Activated CD4-positive, alpha-beta T cell treated with anti-CD3 and anti-CD28 coated beads for 36 hours (primary cell): ENCODE measurements at places on chromosomes 13 and 19. TPM values are rescaled to one million over a fixed set of nuclear protein-coding genes. Genes with fewer than 3 reads are reported as not detected.

DNA sequence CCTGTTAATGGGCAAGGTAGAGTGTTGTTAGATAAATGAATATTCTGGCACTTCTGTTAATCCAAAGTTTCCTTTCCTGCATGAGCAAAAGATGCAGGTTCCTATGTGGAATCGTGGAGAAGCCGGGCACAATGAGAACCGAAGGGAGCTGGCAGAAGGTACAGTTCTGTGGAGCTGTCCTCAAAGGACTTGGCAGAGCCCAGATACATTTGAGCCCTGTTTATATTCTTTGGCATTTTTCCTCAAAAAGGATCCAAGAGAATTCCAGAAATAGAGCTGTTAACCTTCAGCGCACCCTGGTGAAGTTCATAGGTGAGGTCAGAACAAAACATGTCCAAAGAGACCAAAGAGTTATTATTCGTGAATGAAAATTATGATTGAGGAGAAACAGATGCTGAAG lies 4.0 kb upstream of the DLEU7 start:
- peaks cover 3% of the 10 kb centered on the region for H3K36me3 ChIP-seq
- no peak overlapping the region for H3K27ac ChIP-seq
- H3K4me3 ChIP-seq: no peak overlapping the region
- H3K27me3 ChIP-seq: peaks cover 14% of the 10 kb centered on the region

DNA sequence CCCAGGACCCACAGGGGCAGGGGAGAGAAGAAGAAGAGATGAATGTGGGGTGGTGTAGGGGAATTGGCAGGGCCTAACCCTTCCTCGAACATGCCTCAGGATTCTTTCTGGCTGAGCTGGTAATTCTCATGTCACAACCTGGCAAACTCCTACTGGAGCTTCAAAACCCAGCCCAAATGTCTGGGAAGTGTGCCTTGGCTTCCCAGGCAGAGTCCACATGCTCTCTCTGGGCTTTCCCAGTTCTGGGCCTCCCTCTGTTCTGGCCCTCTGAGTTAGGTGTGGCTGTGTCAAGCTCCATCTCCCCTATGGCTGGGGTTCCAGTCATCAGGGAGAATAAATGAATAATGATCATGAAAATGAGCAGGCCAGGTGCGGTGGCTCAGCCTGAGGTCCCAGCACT lies 11.2 kb upstream of the TMEM161A start:
- no peak overlapping the region for H3K27ac ChIP-seq
- H3K4me1 ChIP-seq: no peaks in the 10 kb centered on the region
- H3K27me3 ChIP-seq: no peaks in the 10 kb centered on the region
- no peak for DNase-seq
- no peak overlapping the region for H3K4me3 ChIP-seq
- peaks cover 5% of the 10 kb centered on the region for H3K36me3 ChIP-seq

DNA sequence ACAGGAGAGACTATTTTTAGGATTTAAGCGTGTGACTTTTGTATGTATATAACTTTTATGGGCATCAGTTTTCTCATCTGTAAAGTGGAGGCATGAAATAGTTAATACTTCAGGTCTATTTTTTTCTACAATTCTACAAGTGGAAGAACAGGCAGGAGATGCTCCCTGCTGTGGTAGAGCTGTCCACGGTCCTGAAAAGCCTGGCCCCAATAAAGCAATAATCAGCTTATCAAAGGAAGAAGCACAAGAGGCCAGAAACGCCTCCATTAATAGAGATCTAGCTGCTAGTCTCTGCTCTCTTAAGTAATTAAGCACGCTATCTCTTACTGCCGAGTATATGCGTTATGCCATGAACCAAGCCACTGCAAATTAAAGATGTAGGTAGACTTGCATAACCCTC lies 28.0 kb upstream of the WASF3 start:
- no peaks in the 10 kb centered on the region for H3K4me1 ChIP-seq
- no peak overlapping the region for H3K4me3 ChIP-seq
- H3K36me3 ChIP-seq: no peaks in the 10 kb centered on the region
- no peak overlapping the region for H3K27ac ChIP-seq
- H3K27me3 ChIP-seq: peaks cover 15% of the 10 kb centered on the region

DNA sequence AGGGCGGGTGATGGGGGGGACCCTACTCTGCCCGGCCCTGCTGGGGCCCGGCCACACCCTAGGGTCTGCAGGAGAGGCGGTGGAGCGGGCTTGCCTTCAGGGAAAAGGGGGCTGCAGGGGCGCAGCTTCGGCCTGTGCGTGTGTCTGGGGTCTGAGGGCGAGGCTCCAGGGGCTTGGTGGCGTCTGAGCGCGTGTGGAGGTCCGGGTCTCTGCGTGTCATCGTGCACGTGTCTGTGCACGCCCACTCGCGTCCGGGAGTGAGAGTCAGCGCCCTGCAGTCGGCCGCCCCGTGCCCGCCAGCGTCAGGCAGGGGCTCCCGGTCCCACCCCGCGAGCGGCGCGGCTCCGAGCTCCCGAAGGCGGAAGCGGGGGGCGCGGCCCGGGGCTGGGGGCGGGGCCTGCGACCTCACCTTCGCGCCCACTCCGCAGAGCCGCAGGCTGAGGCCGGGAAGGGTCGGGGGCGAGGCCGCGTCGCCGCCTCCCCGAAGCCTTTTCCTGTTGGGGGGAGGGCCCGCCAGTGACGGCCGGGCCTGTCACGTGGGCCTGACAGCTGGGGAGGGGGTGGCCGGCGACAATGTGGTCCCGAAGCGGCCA lies at the start of gene ARHGAP45:
Gene ARHGAP45 (plus strand): TSS at position 420 of the 593 bp plus-strand sequence. CDS start 239 bp downstream, outside the sequence.
- no peaks in the 10 kb centered on the region for H3K27me3 ChIP-seq
- DNase-seq: peak; percentile 91
- peaks cover 38% of the 10 kb centered on the region for H3K4me1 ChIP-seq
- H3K36me3 ChIP-seq: peaks cover 22% of the 10 kb centered on the region
- peak within 1 kb of the TSS; percentile 85 for H3K27ac ChIP-seq

DNA sequence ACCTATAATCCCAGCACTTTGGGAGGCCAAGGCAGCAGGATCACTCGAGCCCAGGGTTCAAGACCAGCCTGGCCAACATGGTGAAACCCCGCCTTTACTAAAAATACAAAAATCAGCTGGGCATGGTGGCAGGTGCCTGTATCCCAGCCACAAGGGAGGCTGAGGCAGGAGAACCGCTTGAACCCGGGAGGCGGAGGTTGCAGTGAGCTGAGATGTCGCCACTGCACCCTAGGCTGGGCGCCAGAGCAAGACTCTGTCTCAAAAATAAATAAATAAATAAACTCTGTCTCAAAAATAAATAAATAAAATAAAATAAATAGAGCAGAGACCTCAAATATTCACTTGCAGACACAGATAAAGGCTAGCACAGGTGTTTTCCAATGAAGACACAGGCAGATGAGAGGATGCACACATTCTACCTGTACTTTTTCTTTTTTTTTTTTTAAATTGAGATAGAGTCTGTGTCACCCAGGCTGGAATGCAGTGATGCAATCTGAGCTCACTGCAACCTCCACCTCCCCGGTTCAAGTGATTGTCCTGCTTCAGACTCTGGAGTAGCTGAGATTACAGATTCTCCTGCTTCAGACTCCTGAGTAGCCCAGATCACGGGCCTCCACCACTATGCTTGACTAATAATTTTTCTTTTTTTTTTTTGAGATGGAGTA lies 2.7 kb upstream of the RPS16 start:
- no peaks in the 10 kb centered on the region for H3K27me3 ChIP-seq
- no peak overlapping the region for H3K27ac ChIP-seq
- no peak for DNase-seq
- no peak overlapping the region for H3K4me3 ChIP-seq
- peaks cover 28% of the 10 kb centered on the region for H3K4me1 ChIP-seq

The ZNF536 gene
- not detected for total RNA-seq
